ENCODE measurements at places on chromosomes 6 and 20. TPM values are rescaled to one million over a fixed set of nuclear protein-coding genes. Genes with fewer than 3 reads are reported as not detected.

The OLIG3 gene
- not detected for total RNA-seq

The HMGN4 gene
- total RNA-seq, result 46.5 TPM

The ULBP3 gene
- 5.3 TPM for total RNA-seq

The POM121L2 gene
- total RNA-seq, result not detected

The MCHR2 gene
- not detected for total RNA-seq

The TMEM244 gene
- total RNA-seq, result not detected

The NFKBIL1 gene
- 27.2 TPM for total RNA-seq

The TSHZ2 gene
- 0.65 TPM for total RNA-seq

The STX11 gene
- total RNA-seq, result 16.4 TPM

The BEND6 gene
- 0.19 TPM for total RNA-seq

The SMPDL3A gene
- total RNA-seq, result 5.3 TPM

The ACSS1 gene
- 24.8 TPM for total RNA-seq

The HEY2 gene
- under 0.01 TPM for total RNA-seq

The BMP5 gene
- not detected for total RNA-seq

The OR12D3 gene
- not detected for total RNA-seq

The TFAP2A gene
- total RNA-seq, result not detected

The RUNX2 gene
- total RNA-seq, result not detected

The CYB5R4 gene
- total RNA-seq, result 1.6 TPM

The SLC22A2 gene
- total RNA-seq, result not detected

The SALL4 gene
- total RNA-seq, result 0.76 TPM

The GPLD1 gene
- 0.06 TPM for total RNA-seq

The ABHD16B gene
- not detected for total RNA-seq

The CGAS gene
- total RNA-seq, result 4.3 TPM

The ADTRP gene
- total RNA-seq, result 0.76 TPM

The TFAP2D gene
- not detected for total RNA-seq

The MED20 gene
- 39.1 TPM for total RNA-seq

The PSORS1C1 gene
- total RNA-seq, result 8.1 TPM

All from bladder microvascular endothelial cell (primary cell).